ENCODE measurements at places on chromosomes 12 and 14. TPM values are rescaled to one million over a fixed set of nuclear protein-coding genes. Genes with fewer than 3 reads are reported as not detected.
A peak's percentile ranks its signal among the peaks of the same experiment; 100 is the strongest.

The ADAMTS20 gene
- total RNA-seq = not detected

The ATG101 gene
- 15.7 TPM for total RNA-seq

The TMEM63C gene
- total RNA-seq = 44.0 TPM

The CAPZA3 gene
- total RNA-seq = not detected

The MYH6 gene
- 1.5 TPM for total RNA-seq

DNA sequence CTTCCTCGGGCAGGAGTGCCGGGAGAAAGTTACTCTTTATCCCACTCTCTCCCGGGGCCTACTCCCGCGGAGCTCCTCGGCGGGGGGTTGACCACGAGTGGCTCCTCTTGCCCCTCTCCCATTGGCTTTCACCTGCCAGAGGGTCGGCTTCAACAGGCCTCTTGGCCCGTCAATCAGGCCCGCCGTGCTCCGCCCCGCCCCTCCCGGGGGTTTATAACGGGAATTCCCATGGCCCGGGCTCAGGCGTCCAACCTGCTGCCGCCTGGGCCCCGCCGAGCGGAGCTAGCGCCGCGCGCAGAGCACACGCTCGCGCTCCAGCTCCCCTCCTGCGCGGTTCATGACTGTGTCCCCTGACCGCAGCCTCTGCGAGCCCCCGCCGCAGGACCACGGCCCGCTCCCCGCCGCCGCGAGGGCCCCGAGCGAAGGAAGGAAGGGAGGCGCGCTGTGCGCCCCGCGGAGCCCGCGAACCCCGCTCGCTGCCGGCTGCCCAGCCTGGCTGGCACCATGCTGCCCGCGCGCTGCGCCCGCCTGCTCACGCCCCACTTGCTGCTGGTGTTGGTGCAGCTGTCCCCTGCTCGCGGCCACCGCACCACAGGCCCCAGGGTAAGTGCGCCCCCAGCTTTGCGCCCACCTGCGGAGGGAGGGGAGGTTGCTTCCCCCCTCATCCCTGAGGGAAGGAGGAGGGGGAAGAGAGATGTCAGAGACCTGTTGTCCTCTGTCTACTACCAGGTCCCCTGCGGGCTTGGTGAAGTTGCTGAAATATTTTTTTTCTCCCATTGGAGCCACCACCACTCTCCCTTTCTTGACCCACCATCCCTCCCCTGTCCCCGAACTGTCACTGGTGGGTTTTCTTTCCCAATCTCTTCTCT is at the start of gene SMOC1:
SMOC1 (plus strand) TSS at position 242 of the 869 bp plus-strand sequence; CDS start at position 505, 263 bp downstream.
- peaks cover 63% of the 10 kb centered on the region for H3K27me3 ChIP-seq
- no peak within 1 kb of the TSS for H3K4me3 ChIP-seq
- DNase-seq = peak; percentile 65
- H3K27ac ChIP-seq = no peak within 1 kb of the TSS

GRCh38 chr14:85617791-85618190 is 87.8 kb downstream of the FLRT2 start:
- H3K36me3 ChIP-seq = no peaks in the 10 kb centered on the region
- H3K27ac ChIP-seq = no peak overlapping the region
- no peak for DNase-seq
- no peaks in the 10 kb centered on the region for H3K27me3 ChIP-seq
- no peak overlapping the region for H3K4me3 ChIP-seq

DNA sequence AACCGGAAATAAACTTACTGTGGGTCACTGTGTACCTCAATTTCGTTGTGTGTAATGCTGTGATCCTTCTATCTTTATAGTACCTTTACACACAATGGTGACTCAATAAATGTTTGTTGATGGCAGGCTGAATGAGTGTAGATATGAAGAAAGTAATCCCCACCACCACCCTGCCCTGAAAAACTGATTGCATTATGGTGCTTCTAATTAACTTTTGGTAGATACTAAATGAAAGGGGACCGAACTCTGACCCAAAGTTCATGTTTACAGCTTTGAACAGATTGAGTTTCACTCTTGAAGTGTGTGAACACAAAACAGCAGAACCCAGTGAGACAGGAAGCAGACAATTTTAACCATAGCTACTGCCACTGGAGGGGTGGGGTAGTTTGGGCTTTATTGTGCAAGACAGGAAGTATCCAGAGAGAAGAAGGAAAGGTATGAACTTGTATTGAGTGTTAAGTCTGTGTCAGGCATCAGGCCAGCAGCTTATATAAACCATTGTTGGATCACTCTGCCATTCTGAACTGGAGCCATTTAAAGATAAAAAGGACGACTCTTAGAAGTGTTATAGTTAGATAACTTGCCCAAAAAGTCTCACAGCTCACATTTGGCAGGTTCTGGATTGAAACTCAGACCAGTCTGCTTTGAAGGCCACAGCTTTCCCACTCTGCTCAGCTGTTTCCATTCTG is 197.0 kb upstream of the AMIGO2 start:
- no peaks in the 10 kb centered on the region for H3K36me3 ChIP-seq
- H3K27me3 ChIP-seq = no peaks in the 10 kb centered on the region

DNA sequence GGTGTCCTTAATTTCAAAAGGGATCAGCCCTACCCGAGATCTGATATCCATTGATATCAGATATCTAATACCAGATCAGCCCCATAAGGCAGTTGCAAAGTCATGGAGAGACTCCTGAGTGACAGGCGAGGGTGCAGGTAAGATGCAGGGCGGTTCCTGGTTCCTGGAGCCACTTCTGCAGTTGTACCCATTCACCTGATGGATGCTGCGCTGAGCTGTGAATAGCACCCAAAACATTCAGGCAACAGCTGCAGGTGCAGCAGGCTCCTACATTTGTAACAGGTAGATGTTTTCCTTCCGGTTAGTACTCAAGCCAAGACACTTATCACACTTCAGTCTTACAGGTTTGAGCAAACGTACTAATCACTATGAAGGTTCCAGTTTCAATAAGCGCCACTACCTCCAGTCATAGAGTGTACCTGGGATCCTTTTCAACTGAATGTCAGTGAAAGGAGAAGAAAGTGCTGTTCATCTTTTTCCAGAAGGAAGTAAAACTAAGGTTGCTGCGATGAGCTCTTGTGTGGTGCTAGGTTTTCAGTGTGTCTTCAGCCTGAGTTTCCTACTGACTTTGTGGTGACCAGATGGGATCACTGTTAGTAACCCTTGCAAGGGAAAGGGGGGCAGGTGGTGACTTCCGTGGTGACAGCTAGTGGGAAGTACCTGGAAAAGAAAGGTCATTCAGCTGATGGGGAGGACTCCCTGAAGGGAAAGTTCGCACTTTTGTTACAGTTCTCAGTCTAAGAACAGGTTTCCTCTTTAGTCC is 1.9 kb downstream of the ATP6V0A2 start:
- no peaks in the 10 kb centered on the region for H3K36me3 ChIP-seq
- H3K4me3 ChIP-seq = peak overlapping the region; percentile 87
- peak; percentile 29 for DNase-seq
- peaks cover 21% of the 10 kb centered on the region for H3K4me1 ChIP-seq
- peak overlapping the region; percentile 79 for H3K27ac ChIP-seq
- H3K27me3 ChIP-seq = no peaks in the 10 kb centered on the region

- H3K4me3 ChIP-seq = no peak overlapping the region
- H3K4me1 ChIP-seq = no peaks in the 10 kb centered on the region
- no peak overlapping the region for H3K27ac ChIP-seq
- no peaks in the 10 kb centered on the region for H3K27me3 ChIP-seq
- no peaks in the 10 kb centered on the region for H3K36me3 ChIP-seq
Observed at GRCh38 chr14:54762296-54762695, 140.3 kb downstream of the GCH1 start.

GRCh38 chr14:52081964-52082363 is 13.1 kb upstream of the NID2 start:
- H3K27ac ChIP-seq = no peak overlapping the region
- H3K27me3 ChIP-seq = no peaks in the 10 kb centered on the region
- no peak for DNase-seq
- no peaks in the 10 kb centered on the region for H3K4me1 ChIP-seq
- no peaks in the 10 kb centered on the region for H3K36me3 ChIP-seq
